ENCODE measurements at places on chromosomes 6 and 20.

GRCh38 chr6:1127129-1127528, 184.8 kb upstream of the FOXQ1 start:
- no peak for DNase-seq

- DNase-seq, result no peak
These were observed 84.7 kb upstream of the ELOVL5 start for GRCh38 chr6:53433261-53433950.

DNA sequence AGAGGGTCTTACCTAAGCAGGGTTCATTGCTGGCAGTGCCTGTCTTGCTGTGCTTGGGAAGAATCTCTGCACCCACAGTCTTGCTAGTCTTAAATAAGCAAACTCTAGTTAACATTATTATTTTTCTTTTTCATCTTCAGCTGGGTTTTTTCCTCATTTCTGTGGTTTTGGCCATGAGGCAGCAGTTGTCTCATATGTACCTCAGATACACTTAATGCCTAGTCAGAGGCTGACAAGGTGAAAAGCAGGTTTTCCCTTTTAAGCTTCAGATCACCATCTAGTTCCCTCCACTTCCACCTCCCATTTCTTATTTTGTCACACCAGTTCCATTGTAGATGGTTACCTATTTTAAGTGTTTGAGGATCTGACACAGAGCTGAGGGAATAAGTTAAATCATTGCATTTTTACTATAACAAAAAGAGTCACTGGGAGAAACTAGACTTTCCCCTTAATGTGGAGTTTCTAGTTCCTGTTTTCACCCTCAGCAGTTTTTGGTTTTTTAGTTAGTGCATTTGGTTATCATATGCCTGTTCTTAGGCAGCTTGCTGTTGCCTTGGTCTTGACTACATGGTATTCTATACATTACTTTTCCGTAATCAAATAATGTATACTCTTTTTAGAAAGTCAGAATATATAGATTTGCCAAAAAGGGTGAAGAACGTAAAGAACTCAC, 46.0 kb downstream of the AFDN start:
- no peak for DNase-seq

DNA sequence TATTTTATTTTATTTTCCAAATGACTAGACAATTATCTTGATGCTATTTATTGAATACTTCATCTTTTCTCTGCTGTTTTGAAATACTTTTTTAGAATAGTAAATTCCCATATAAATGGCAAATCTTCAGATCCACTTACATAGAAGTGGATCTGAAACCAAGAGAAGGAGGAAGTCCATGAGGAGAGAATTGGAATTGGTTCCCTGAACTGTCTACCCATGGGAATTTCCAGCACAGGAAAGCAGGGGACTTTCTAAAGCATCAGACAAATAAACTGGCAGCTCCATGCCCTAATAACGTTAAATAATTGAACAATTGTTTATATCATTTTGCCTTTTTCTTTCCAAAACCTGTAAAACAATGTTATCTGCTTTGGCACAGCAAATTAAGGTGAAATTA, 47.1 kb upstream of the PNRC1 start:
- DNase-seq, result no peak

DNA sequence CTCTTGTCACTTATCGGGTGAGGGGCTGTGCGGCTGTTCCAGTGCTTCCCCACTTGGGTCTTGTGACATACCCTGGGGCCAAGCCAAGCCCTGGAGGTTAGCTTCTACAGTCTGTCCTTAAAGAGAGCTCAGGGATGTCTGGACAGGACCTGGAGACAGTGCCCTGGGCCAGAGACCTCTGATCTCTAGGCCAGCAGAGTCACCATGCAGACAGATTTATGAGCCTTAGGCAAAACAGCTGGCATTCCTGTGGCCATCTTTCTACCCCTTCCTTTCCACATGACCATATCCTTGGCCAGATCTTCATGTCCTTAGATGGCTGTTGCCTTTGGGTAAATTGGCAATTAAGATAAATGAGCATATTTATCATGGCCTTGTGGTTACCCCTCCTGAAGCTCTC, 678.6 kb downstream of the MAFB start:
- DNase-seq, result no peak

DNA sequence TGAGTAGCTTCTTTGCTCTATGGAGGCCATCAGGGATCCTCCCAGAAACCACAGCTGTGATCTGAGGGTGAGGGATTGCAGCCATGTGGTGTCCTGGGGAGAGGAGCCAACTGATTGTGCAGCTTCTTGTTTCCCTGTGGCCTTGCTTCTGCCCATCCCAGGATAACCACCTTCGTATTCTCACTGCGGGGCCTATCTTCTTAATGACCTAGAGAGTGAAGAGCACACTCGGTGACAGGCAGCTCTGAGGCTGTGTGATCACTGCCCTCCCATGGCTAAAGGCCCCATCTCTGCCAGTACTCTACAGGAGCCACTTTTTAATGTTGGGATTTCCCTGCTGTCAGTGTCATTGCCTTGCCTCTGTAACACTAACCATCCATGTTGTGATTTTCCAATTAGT, 5.3 kb upstream of the RAET1L start:
- no peak for DNase-seq

- no peak for DNase-seq
These were observed 34.6 kb upstream of the PNPLA1 start for GRCh38 chr6:36235309-36235708.

DNA sequence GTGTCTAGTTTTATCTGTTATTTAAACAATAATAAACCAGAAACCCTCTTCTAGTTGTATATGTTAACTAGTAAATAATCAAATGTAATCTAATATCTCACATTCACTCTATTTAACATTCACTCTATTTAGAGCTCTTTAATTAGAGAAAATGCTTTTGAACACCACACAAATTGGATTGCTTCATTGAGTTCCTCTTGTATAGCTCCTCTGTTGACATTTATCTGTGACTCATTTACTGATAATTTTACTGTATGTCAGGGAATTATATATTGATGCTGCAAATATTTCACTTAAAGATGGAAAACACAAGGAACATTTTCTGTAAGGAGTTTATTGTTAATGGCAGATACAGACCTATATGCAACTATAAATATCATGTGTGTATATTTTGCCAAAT, 594.6 kb downstream of the COL12A1 start:
- no peak for DNase-seq

- no peak for DNase-seq
These were observed 564.9 kb upstream of the CITED2 start for GRCh38 chr6:139939189-139939979.

- DNase-seq, result no peak
These were observed 114.1 kb downstream of the LRFN2 start for GRCh38 chr6:40473026-40473425.

DNA sequence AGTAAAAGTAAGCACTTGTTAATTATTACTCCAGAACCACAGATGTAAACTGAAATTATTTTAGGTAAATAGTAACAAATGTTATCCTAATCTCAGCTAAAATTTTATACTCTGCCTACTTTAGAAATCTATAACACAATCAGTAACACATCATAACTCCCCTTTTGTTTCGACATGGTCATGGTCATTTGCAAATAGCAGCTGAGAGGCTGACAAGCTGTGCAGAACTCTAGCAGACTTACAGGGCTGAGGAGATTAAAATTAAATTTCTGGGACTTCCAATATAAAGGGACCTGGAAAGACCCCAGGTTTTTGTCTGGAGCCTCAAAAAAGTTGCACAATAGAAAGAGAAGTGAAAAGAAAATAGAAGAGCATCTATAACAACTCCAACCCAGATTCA, 88.8 kb downstream of the PRL start:
- no peak for DNase-seq

DNA sequence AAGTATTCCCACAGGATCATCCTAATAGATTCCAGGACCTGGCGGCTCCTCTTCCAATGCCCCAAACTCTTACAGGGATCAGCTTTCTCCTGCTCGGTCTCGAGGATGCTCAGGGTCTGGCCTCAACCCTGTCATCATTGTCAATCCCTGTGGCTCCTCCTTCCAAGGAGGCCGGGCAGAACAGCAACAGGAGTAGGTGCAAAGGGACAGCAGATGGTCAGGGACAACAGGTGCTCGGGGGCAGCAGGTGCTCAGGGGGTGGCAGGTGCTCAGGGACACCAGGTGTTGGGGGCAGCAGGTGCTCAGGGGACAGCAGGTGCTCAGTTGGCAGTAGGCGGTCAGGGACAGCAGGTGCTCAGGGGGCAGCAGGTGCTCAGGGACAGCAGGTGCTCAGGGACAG, 84.8 kb downstream of the TTLL2 start:
- DNase-seq, result no peak

- DNase-seq, result no peak
These were observed 68.3 kb upstream of the EXOC2 start for GRCh38 chr6:760982-761955.

DNA sequence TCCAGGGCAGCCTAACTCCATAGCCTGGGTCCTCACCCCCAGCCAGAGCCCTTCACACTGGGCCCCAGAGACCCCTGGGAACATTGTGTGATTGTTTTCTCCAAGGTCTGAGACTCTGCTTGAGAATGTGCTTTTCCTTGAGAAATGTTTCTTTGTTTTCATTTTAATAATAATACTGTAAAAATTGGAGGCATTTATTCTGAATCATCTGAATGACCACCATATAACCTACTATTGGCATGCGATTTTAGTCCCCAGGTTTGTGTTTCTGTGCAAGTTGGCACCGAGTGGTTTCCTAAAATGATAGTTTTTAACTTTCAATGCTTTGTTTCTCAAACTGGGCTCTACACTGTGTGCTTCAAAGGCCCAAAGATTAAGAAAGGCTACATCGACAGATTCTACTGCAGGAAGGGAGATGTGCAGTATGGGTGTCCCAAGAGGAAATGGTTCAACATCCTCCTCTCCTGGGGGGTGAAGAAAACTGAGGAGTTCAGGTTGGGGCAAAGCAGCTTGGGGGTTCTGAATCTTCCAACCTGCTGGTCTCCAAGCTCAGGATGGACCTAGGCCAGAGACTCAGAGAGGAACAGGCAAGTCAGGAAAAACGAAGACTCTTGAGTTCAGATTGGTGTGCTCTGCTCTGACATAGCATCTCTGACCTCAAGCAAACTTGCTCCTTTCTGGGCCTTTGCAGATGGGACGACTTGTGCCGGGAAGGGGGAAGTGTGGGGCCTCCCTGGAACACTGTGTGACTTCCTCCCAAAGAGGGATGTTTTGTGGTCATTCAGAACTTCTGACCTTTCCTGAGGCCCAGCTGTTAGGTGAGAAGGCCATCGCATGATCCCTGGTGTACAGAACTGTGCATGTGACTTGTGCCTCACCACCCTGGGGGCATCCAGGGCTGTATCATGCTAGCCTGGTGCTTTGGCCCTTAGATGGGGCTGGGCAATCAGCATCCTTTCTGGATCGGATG, 31.0 kb downstream of the DAAM2 start:
- DNase-seq, result peak; percentile 43

DNA sequence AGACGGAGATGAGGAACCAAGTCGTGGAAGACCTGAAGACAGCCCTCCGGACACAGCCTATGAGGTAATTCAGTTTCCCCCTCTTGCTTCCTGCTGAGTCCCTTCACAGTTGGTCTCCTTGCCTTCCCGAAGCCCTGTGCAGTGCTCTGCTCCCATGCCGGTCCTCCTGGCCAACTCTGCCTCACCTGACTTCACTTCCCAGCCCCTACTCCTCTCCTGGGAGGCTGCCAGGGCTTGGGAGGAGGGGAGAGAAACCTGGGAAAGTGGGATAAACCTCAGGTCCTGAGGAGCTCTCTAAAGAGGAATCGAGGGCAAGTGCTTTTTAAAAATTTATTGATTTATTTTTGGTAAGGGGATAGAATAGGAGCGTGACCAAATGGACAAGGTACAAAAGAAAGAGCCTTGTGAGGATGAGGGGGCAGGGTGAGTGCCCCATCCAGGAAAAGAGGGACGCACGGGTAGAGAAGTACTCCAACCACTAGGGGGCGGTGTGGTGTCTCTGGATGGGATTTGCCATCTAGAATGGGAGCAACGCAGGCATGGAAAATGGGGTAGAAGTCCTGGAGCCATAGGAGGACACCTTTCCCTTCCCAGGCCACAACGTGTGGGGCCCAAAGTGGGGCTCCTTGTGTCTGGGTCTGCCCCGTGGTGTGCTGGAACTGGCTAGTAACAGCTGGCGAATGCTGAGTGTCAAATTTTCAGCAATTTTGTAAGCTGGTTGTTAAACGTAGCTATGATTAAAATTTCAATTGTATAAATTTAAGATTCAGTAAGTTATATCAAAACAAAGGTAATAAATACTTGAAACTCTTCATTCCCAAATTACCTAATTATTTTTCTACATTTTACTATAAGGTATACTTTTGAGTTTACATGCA, 69.0 kb downstream of the MOCS1 start:
- DNase-seq, result peak; percentile 82

GRCh38 chr6:22240025-22240424, 56.8 kb downstream of the PRL start:
- DNase-seq, result no peak

DNA sequence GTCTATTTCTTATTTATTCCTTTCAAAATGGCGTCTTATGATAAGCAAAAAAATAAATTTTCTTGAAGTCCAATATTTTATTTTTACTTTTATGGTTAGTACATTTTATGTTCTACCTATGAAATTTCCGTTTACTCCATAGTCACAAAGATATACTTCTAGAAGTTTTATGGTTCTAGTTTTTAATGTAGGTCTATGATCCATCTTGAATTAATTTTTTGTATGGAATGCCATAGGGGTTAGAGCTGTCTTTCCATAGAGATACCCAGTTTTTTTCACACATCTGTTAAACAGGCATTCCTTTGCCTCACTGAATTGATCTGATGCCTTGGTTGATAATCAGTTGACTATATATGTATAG, 24.9 kb upstream of the ASIP start:
- DNase-seq, result no peak

- no peak for DNase-seq
These were observed 180.9 kb downstream of the SASH1 start for GRCh38 chr6:148523551-148523950.

- DNase-seq, result no peak
These were observed 54.3 kb upstream of the SLC22A16 start for GRCh38 chr6:110530671-110531070.

DNA sequence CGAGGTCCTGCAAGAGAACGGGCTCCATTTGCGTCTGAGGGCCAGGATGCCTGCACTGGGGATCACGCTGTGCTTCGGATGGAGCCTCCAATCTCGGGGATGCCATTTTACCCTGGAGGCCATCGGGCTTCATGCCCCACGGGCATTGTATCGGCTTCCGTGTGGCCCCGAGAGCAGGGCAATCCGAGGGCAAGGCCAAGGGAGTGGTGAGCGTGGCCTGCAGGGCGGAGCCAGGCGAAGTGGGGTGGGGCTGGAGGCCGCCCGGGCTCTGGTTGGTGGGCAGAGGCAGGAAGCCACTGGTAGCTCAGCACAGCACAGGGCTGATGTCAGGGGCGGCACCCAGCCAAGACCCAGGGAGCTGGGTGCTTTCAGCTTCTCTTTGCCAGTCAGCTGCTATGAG, 57.5 kb upstream of the BHLHE23 start:
- DNase-seq, result no peak

GRCh38 chr6:157552081-157552747, 171.2 kb downstream of the ZDHHC14 start:
- DNase-seq, result no peak

DNA sequence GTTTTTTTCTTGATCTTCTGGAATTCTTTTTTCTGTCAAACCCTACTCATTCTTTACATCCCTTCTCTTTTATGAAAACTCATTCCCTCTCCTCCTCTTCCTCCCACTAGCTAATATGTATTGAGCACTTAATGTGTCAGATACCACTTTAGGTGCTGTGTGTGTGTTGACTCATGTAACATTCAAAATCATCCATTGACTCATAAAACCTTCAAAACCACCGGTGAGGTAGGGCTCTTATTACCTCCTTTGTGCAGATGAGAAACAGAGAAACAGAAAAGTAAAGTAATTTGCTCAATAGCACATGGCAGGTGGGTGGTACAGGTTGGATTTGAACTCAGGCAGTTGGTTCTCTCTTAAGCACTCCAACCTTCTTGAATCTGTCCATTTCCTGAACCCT, 136.3 kb upstream of the NEDD9 start:
- no peak for DNase-seq

Data from transverse colon (tissue), 4 donors.